Activated CD4-positive, alpha-beta memory T cell treated with anti-CD3 and anti-CD28 coated beads, Interleukin-2, amount 10 ng/mL, durations not matched to agents 7 days and 5 days (primary cell): ENCODE measurements at places on chromosomes 1 and 21. TPM values are rescaled to one million over a fixed set of nuclear protein-coding genes. Genes with fewer than 3 reads are reported as not detected.

Gene ESPN
- total RNA-seq, result 0.98 TPM

Gene KANK4
- total RNA-seq, result not detected

Gene ENAH
- total RNA-seq, result not detected

Gene S100A5
- 2.2 TPM for total RNA-seq

Gene CERS2
- total RNA-seq, result 181 TPM

Gene OR6F1
- not detected for total RNA-seq

Gene C1orf105
- total RNA-seq, result not detected

Gene TRNP1
- not detected for total RNA-seq

Gene TARDBP
- total RNA-seq, result 174 TPM

Gene PTGFRN
- 1.8 TPM for total RNA-seq

Gene C1orf115
- 1.5 TPM for total RNA-seq
